CD4-positive, alpha-beta T cell treated with Interleukin-6 for 4 hours (primary cell): ENCODE measurements at places on chromosomes 11 and 22.
A peak's percentile ranks its signal among the peaks of the same experiment; 100 is the strongest.

GRCh38 chr11:4026389-4026788 is 68.2 kb upstream of the RRM1 start:
- DNase-seq = no peak

- no peak for DNase-seq
Observed at GRCh38 chr11:34299284-34299972, 58.4 kb downstream of the ABTB2 start.

DNA sequence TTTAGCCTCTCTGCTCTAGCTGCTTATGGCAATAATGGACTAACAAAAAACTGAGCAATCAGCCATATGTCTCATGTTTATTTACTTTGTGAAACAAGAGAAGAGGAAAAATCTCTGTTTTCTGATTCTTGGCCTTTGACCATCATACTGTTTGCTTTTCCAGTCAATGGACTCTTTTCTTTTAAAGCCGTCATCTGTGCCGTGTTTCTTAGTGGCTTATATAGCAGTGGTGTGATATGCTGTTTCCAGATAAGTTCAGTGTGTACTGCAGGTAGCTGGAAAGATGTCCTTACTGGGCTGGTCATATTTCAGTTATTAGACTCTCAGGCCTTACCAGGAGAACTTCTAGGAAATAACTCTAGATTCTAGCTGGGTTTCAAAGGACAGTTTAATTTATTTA is 33.6 kb upstream of the TECTA start:
- DNase-seq = no peak

- no peak for DNase-seq
Observed at GRCh38 chr22:29037340-29037932, 24.2 kb downstream of the C22orf31 start.

DNA sequence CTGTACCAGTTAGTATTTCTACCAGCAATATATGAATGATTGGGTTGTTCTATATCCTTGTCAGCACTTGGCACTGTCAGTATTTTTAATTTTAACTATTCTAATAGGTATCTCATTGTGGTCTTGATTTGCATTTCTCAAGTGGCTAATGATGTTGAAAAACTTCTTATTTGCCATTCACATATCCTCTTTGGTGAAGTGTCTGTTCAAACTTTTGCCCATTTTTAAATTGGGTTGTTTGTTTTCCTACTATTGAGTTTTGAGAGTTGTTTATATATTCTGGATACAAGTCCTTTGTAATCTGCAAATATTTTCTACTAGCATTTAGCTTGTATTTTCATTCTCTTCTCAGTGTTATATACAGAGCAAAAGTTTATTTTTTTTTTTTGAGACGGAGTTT is 82.1 kb downstream of the CSTPP1 start:
- DNase-seq = no peak

DNA sequence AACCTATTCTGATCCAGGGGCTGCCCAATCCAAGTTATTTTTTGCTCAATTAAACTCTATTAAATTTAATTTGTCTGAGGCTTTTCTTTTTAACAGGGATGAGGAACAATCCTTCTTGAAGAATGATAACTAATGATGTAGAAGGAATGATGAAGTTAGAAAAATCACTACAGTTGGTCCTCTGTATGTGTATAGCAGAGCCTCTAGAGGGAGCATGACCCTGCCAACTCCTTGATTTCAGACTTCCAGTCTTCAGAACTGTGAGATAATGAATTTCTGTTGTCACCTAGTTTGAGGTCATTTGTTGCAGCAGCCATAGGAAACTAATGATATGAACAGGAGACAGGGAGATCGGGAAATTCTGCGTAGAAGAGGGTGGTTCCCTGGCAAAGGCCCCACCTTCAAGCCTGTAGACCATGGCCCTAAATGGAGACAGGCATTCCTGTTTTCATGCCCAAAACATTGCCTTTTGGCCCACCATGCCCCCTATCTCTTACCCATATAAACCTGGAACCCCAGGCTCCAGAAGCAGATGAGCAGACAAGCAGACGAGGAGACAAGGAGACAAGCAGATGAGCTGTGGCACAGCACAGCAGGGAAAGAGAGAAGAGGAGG is 7.7 kb upstream of the QSER1 start:
- DNase-seq = no peak

DNA sequence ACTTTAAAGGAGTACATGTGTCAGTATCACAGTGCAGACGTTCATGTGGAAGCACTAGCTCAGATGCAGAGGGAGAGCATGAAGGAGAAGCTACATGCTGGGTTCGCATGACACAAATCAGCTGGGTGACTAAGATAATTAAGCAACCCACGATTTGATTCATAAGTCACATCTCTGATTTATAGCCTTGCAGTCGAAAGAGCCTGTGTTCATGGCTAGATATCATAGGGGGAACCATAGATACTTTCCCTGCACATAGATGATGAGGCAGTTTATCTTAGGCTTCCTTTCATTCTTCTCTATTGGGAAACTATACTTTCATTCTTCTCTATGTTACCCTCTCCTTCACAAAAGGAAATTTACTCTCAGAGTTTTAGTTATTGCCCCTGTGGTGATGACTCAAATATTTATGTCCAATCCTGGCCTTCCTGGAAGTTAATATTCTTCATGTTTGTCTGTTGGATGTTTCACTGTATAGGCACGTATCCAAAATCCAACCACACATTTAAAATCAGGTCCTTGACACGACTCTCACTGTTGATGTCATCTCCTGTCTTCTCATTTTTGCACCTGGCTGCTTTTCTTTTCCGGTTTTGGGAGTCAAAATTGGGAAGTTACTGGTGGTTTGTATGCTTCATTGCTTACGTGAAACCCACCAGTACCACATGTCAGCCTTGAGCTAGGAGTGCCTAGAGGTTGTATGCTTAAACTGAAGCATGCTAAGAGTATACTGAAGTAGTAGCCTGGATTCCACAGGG is 56.3 kb upstream of the SLC5A12 start:
- no peak for DNase-seq

- peak; percentile 89 for DNase-seq
Observed at GRCh38 chr11:63866211-63866610, 27.3 kb downstream of the MARK2 start.

- no peak for DNase-seq
Observed at GRCh38 chr11:16239141-16240105, 116.9 kb downstream of the SOX6 start.

DNA sequence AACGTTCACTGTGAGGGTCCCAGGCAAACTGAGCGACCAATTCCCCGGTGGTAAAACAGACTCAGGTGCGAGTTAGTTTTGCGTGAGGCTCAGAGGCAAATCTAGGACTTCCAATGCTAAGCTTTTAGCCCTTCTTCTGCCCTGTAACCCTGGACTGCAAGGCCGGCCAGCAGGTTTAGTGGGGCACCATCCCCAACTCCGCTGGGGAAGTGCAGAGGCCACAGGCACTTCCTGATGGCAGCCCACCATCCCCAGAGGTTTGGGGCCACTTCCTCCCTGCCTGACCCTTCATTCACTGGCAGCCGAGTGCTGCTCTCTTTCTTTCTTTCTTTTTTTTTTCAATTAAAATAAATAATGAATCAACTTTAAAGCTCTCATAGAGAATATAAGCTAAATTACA is 124.6 kb upstream of the B3GAT1 start:
- DNase-seq = no peak

GRCh38 chr11:22792497-22792896 is 37.1 kb downstream of the SVIP start:
- no peak for DNase-seq

DNA sequence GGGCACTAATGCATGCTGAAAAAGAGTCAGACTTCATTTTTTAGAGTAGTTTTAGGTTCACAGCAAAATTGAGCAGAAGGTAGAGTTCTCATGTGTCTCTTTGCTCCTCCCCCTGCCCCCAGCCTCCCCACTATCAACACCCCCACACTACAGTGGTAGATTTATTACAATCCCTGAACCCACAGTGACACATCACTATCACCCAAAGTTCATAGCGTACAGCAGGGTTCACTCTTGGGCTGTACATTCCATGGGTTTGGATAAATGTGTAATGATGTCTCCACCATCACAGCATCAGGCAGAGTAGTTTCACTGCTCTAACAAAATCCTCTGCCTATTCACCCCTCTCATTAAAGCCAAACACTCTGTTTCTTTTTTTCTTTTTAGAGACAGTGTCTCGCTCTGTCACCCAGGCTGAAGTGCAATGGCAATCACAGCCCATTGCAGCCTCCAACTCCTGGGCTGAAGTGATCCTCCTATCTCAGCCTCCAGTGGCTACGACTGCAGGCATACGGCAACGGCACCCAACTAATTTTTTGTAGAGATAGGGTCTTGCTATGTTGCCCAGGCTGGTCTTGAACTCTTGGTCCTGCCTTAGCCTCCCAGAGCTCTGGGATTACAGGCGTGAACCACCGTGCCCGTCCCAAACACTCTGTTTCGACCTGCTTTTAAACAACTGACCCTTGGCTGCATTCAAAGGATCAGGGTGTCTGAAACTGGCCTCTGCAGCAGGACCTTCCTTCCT is 4.1 kb downstream of the BEST1 start:
- no peak for DNase-seq

GRCh38 chr11:113274713-113275582 is 39.4 kb upstream of the TTC12 start:
- no peak for DNase-seq

DNA sequence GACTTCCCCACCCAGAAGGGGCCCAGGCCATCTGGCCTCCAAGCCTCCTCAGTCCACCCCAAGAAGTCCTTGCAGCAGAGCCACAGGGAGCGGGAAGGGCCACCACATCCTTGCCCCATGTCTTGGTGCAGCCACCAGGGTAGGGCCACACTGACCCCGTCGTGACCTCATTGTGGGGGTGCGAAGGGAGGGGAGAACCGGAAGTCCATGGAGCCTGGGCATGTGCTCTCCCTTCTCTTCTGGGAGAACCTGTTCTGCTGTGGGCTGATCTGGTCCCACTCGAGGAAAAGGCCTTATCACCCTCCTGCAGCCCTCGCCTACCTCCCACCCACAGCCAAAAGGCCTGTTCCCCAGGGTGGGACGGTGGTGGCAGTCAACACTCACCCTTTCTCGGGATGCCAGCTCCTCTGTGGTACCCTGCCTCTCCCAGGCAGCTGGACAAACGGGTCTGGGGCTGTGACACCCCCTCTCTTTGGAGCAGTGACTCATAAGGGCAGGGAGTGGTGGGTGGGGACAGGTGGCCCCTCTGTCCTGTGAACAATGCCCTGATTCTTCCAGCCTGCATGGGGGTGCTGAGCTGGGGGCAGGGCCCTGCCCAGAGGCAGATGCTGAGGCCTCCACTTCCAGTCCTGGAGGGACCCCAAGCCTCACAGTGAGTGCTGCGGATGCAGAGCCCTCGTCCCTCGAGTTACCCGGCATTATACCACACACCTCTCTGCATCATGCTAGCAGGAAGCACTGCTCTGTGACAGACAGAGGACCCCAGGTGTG is 14.6 kb upstream of the CTSD start:
- no peak for DNase-seq
